ENCODE measurements at places on chromosomes 7 and 10. TPM values are rescaled to one million over a fixed set of nuclear protein-coding genes. Genes with fewer than 3 reads are reported as not detected.

- peaks cover 7% of the 10 kb centered on the region for H3K4me1 ChIP-seq
- no peak overlapping the region for H3K27ac ChIP-seq
- no peaks in the 10 kb centered on the region for H3K36me3 ChIP-seq
- no peak for DNase-seq
Observed at GRCh38 chr10:48470893-48471805, 133.7 kb downstream of the ARHGAP22 start.

DNA sequence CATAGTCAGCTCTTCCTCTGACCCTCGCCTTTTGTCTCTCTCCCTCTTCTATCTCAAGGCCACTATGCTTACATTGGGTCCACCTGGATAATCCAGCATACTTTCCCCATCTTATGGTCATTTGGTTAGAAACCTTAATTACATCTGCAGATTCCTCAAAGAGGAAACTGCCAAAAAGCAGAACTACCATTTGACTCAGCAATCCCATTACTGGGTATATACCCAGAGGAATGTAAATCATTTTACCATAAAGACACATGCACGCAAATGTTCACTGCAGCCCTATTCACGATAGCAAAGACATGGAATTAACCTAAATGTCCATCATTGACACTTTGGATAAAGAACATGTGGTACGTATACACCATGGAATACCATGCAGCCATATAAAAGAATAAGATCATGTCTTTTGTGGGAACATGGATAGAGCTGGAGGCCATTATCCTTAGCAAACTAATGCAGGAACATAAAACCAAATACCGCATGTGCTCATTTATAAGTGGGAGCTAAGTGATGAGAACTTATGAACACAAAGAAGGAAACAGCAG, 114.8 kb upstream of the NPY start:
- DNase-seq: no peak
- H3K4me1 ChIP-seq: no peaks in the 10 kb centered on the region
- H3K4me3 ChIP-seq: no peak overlapping the region
- H3K36me3 ChIP-seq: no peaks in the 10 kb centered on the region
- no peak overlapping the region for H3K27ac ChIP-seq
- no peaks in the 10 kb centered on the region for H3K27me3 ChIP-seq

GRCh38 chr10:129397198-129397974, 69.7 kb upstream of the MGMT start:
- DNase-seq: no peak
- H3K27ac ChIP-seq: peak overlapping the region; percentile 18
- H3K36me3 ChIP-seq: no peaks in the 10 kb centered on the region
- no peak overlapping the region for H3K4me3 ChIP-seq
- no peaks in the 10 kb centered on the region for H3K27me3 ChIP-seq

- no peaks in the 10 kb centered on the region for H3K4me1 ChIP-seq
- no peaks in the 10 kb centered on the region for H3K27me3 ChIP-seq
- no peak overlapping the region for H3K27ac ChIP-seq
- no peak overlapping the region for H3K4me3 ChIP-seq
- no peak for DNase-seq
Observed at GRCh38 chr10:58014436-58014835, 253.3 kb downstream of the IPMK start.

- no peak overlapping the region for H3K4me3 ChIP-seq
- H3K36me3 ChIP-seq: no peaks in the 10 kb centered on the region
- no peaks in the 10 kb centered on the region for H3K4me1 ChIP-seq
Observed at GRCh38 chr7:155020996-155021395, 18.1 kb upstream of the PAXIP1 start.

- no peaks in the 10 kb centered on the region for H3K36me3 ChIP-seq
- no peak overlapping the region for H3K27ac ChIP-seq
- no peaks in the 10 kb centered on the region for H3K27me3 ChIP-seq
Observed at GRCh38 chr7:29866490-29866930, 60.2 kb downstream of the WIPF3 start.

GRCh38 chr10:117757086-117757720, 214.7 kb downstream of the EMX2 start:
- H3K4me3 ChIP-seq: no peak overlapping the region
- H3K4me1 ChIP-seq: no peaks in the 10 kb centered on the region
- no peak overlapping the region for H3K27ac ChIP-seq

GRCh38 chr10:117996709-117997108, 50.0 kb downstream of the RAB11FIP2 start:
- no peak overlapping the region for H3K4me3 ChIP-seq
- no peaks in the 10 kb centered on the region for H3K27me3 ChIP-seq
- no peaks in the 10 kb centered on the region for H3K4me1 ChIP-seq
- no peak overlapping the region for H3K27ac ChIP-seq
- no peak for DNase-seq

- no peak overlapping the region for H3K4me3 ChIP-seq
- H3K27me3 ChIP-seq: peaks cover 30% of the 10 kb centered on the region
- H3K27ac ChIP-seq: no peak overlapping the region
- DNase-seq: no peak
- no peaks in the 10 kb centered on the region for H3K4me1 ChIP-seq
- no peaks in the 10 kb centered on the region for H3K36me3 ChIP-seq
Observed at GRCh38 chr7:72447465-72448204, 35.5 kb upstream of the CALN1 start.

Gene SH2D4B
- total RNA-seq: not detected

Data from esophagus squamous epithelium (tissue), 5 donors.